ENCODE measurements at places on chromosomes 13 and 19.

- no peak for DNase-seq
Observed at GRCh38 chr13:93298713-93299112, 72.1 kb downstream of the GPC6 start.

- DNase-seq: no peak
Observed at GRCh38 chr19:51034704-51035103, at the start of gene KLK12. KLK12 (minus strand) TSS chr19:51035002; CDS start chr19:51034621, 381 bp downstream.

DNA sequence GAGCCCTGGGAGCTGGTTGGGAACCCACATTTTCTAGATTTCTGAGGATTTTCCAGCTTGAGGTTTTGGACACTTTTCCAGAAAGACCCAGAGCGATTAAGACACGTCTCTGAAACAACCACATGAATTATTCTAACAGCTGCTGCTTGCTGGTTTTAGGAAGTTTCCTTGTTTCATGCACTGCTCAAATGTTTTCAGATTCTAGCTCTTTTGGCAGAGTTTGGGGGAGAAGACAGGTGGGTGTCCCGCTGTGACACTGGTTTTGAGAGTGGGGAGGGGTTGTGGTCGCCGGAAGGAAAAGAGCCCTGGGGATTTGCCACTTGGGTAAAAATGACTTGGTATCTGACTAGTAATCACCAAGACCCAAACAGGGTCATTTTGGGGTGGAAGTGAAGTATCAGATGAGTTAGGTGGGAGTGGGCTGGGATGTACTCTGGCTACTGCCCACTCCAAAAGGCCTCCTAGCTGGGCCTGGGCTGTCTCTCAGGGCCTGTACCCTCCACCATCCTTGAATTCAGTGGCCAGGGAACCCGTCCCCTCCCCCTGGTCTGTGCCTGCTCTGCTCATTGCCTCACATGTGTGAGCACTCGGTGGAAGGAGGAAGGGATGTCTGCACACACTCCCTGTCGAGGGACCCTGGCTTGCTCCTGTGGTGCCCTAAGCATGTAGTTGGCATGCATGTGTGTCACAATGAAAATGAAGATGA, 13.2 kb downstream of the GATAD2A start:
- DNase-seq: no peak

DNA sequence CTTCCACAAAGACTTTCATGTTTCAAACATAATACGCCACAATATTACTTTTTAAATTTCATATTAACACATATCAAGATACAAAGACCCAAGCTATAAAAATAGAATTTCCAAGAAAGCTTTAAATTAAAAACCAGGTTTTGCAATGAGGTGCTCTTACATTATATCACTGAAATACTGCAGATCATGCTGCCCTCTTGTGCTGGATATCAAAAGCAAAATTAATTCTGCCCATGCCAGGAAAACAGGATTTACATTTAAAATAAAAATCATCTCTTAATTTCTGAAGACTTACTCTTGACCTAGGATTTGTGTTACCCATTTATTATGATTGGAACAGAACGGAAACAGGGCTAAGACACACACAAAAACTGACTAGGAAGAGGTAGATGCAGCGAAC, 145.0 kb downstream of the ABCC4 start:
- no peak for DNase-seq

DNA sequence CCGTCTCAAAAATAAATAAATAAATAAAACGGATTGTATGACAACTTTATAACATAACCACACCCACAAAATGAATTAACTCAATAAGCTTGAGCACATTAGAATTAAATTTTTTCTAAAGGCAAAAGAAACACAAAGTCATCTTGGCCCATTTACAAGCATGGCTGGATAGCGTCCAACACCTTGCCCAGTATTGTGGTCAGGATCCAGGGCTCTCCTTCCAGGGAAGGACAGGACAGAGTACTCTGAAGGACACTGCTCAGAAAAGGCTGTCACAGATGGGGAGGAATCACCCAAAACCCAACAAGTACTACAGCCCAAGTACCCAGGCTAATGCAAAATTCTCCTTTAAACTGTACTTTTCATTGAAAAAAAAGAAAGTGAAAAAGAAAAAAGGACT, 27.1 kb downstream of the SUGP2 start:
- DNase-seq: no peak

- peak; percentile 91 for DNase-seq
Observed at GRCh38 chr19:18279516-18280246, 1.7 kb downstream of the JUND start.

DNA sequence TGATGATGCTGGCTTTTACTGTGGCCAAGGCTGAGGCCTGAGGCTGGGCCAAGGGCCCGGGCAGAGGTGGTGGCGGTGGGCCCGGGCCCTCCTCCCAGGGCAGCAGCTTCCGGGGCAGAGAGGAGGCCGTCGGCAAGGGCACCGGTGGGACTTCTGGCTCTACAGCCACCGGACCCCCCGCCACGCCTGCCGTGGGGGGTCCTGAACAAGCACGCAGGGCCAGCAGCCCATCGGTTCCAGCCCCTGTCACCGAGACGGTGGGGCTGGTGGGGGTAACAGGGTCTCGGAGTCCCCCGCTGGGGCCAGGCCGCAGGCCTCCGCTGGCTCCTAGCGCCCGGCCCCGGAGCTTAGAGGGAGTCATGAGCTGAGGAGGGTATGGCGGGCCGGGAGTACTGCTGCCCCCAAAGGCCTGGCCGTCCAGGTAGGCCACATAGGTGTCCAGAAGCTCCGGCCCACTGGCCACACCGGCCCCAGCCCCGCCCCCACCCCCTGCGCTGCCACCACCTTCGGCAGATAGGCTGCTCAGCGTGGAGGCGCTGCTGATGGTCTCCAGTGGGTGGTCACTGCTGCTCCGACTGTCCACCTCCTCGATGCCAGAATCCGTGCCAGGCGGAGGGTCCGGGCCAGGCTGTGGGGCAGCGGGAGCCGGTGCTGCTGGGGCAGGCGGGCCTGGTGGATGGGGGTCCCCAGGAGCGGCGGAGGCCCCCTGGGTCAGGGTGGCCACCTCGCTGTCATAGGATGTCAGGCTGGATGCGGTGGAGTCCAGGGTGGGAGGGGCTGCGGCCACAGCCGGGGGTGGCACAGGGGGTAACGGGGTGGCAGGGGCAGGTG, 17.3 kb downstream of the C19orf81 start:
- no peak for DNase-seq

GRCh38 chr19:7638802-7639465, 2.0 kb downstream of the STXBP2 start:
- DNase-seq: no peak

- DNase-seq: no peak
Observed at GRCh38 chr13:42041011-42041683, 7.3 kb upstream of the DGKH start.

DNA sequence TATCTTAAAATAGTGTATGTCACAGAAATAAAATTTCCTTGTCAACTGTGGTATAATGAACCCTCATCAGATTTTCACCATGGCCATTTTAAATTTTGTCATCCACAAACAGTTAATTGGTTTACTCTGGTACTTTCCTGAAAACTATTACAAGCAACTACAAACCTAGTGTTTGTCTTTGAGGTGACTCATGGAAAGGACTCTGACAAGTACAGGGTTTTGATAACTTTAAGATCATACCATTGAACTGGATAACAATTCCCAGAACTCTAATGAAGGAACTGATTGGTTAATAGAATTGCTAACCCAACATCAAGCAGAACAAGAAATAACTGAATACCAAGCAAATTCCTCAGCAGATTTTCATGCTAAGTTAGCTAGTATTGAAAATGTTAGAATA, 237.7 kb upstream of the IPO5 start:
- no peak for DNase-seq

DNA sequence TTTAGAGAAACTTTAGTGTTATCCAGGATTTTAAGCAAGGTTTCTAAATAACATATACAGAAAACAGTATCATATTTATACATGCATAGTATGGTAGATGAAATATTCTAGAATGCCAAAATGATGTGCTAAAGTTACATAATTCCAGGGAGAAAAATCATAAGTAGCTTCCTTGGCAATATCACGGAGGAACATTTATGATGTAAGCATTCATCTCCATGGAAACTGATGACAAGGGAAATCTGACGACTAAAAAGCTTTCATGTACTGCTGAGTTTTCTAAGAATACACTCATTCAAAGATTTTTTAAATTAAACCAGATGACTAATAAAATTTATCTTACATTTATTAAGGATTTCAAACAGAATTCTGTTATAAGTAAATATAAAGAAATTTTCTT, 4.7 kb downstream of the TEX30 start:
- DNase-seq: no peak

- no peak for DNase-seq
Observed at GRCh38 chr13:50200569-50200968, 185.3 kb downstream of the KCNRG start.

GRCh38 chr13:21686751-21687391, 16.0 kb downstream of the FGF9 start:
- no peak for DNase-seq

- DNase-seq: no peak
Observed at GRCh38 chr13:94798738-94799137, 86.4 kb upstream of the SOX21 start.

DNA sequence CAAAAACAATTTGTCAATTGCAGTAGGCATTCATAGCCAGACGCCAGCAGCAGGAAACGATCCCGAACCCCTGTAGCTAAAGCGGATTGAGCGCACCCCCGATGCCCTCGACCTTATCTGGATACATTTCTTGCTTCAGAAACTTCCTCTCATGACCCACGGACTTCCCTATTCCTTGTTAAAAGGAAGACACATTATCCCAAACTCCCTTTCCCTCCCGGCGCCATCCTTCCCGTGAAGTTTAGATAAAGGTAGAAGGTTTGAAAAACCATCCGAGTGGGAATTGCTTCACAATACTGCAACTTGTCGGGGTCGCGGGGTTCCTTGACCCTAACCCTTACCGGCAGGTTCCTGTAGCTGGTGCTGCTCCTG, 977 bp downstream of the PCDH20 start:
- DNase-seq: no peak

DNA sequence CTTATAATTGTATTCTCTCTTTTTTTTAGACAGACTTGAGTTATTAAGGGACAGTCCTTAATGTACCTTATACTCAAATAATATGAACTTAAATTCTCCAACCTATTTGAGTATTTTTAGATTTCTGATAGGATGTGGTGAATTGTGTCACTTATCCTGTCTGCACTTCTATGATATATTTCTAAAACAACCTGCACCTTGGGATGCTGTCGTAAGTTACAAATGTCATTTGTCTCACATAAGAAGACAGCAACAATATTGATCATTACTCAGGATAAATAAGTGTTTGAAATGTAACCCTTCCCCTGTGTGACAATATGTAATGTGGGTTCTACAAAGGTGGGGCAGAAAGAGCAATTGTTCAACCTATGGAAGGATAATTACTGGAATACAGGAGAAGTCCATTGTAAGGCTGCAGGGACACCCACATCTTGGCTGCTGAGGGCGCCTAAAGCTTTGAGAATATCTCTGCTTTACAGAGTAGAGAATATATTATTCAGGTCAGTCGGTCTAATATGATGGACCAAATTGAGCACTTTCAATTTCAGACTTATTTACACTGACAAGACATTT, 236.9 kb upstream of the PRR20A start:
- no peak for DNase-seq

DNA sequence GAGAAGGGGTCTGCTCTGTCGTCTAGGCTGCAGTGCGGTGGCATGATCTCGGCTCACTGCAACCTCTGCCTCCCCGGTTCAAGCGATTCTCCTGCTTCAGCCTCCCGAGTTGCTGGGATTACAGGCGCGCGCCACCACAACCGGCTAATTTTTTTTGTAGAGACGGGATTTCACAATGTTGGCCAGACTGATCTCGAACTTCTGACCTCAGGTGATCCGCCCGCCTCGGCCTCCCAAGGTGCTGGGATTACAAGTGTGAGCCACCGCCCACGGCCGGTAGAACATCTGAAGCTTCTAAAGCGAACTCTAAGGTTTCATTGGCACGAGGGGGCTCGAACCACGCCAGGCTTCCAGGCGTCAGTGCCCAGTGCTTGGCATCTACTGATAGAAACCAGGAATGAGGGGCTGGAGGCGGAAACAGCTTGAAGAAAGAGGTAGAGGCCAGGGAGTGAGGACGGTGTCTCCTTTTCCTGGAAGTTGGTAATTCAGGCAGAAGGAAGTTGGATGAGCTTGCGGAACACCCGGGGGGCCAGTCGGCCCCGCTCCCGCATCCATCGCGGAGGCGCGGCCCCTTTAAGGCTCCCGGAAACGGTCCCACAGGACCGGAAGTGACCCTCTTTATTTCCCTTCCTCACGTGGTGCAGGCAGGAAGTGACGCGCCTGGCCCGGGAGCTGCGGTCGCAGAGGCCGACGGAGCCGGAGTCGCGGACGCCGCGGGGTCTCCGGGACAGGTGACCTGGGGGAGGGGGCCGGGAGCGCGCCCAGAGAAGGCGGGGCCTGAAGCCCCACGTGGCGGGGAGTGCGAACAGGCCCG, at the start of gene CCDC9:
Gene CCDC9, plus strand, starts transcription at position 647 of the 814 bp plus-strand sequence. CDS start 1,876 bp downstream, outside the sequence.
- DNase-seq: peak; percentile 92

GRCh38 chr19:10503002-10503789, at the start of gene KEAP1:
KEAP1 (minus strand) TSS chr19:10503356; CDS start chr19:10500033, 3,323 bp downstream.
- peak; percentile 74 for DNase-seq

DNA sequence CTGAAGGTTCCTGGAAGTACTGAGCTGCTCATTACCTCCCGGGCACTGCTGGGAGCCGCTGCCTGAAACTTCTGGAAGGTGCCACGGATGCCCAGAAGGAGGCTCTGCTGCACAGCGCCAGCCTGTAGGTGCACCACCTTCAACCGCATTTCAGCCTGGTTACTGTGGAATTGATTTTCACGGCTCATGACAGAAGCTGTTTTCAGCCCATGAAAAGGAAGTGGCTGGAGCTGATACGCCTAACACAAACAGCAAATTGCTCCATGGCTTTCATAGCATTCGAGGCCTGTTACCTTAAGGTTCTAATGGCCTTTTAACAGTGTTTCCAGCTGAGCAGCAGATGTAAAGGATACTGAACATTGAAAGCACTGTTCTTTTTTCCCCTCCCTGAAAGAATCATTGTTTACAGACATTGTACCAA, 22.0 kb downstream of the GPC6 start:
- DNase-seq: no peak

DNA sequence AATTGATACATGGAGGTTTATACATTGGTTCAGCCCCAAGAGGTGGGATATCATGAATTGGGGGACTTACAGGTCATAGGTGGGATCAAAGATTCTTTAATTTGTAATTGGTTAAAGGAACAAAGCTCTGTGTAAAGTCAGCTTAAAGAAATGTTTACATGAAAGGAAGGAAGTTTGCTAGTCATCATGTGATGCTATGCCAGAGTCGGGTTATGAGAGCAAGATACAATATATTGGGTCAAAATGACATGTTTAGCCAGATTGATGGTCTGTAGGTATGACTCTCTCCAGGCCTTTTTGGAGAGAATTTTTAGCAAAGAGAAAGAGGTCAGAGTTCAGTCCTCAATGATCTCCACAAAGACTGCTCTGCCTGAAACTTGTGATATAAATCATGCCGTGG, 5.3 kb upstream of the CYSLTR2 start:
- no peak for DNase-seq

GRCh38 chr19:31969016-31969415, 376.4 kb upstream of the ZNF507 start:
- DNase-seq: no peak

- no peak for DNase-seq
Observed at GRCh38 chr13:111598747-111599146, 278.3 kb downstream of the TEX29 start.

- no peak for DNase-seq
Observed at GRCh38 chr13:50144246-50145160, 129.3 kb downstream of the KCNRG start.

Measured in C1 segment of cervical spinal cord (tissue), 14 donors.